RWPE2 (cell line): ENCODE measurements at places on chromosomes 13 and 19.

DNA sequence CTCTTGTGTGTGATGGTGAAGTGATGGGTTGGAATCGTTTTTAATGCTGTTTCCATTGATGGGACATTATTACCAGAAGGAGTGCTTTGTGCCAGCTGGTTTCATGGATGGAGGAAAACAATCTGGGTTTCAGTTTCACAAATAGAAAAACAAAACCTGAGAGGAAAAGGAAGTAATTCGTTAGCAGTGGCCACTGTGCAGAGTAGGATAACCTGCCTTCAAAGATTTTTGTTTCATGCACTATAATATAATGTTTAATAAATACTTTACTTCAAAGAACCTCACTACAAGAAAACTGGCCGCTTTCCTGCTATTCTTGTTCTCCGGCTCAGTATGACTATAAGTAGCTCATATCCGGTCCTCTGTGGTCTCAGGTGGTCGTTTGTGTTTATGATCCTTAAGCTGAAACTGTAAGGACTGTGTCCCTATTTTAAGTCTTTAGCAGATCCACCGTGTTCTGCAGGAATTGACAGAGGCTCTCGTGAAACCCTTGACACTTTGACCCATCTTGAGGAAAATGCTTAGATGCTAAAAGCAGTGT lies 104.7 kb downstream of the GGACT start:
- DNase-seq: no peak

DNA sequence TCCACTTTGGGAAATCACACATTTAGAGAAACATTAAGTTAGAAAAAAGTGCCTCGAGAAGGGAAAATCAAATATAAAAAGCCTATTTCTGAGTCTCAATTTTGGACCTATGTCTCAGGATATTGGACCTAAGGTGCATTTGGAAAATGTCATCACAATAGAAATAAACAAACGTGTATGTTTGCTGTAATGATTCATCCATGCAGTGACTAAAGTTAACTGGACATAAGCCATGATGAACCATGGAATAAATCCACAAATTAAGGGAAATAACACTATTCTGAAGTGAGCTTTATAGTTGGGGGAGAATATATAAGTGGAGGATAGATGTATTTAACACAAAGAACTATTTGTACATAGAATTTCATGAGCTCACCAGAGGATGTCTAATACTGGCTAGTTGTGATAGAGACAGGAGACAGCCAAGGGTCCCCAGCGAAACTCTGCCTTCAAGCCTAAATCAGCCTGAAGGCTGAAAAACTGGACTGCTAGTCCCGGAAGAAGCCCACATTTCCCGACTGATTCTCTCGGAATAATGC lies 963.3 kb upstream of the SPRY2 start:
- no peak for DNase-seq

GRCh38 chr13:26254583-26255111 lies 718 bp downstream of the CDK8 start:
- peak; percentile 53 for DNase-seq

- no peak for DNase-seq
Observed at GRCh38 chr19:8922591-8922990, 87.6 kb downstream of the MUC16 start.

DNA sequence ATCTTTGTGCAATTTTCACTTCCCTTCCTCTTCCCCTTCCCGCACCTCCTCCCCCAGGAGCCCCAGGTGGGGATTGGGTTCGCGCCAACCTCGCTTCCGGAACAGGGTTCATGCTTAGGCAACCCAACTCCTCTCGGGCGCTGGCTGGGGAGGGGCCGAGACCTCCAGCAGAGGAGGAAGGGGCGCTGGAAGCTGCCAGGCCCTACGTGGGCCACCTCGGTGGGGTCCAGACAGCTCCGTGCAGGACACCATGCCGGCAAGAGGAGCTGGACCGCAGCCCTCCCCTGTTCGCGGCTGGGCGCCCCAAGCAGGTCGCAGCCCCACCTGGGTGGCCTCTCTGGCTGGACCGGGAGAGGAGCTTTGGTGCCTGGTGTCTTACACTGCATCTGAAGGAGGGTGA lies 91.1 kb downstream of the SPACA7 start:
- DNase-seq: no peak

DNA sequence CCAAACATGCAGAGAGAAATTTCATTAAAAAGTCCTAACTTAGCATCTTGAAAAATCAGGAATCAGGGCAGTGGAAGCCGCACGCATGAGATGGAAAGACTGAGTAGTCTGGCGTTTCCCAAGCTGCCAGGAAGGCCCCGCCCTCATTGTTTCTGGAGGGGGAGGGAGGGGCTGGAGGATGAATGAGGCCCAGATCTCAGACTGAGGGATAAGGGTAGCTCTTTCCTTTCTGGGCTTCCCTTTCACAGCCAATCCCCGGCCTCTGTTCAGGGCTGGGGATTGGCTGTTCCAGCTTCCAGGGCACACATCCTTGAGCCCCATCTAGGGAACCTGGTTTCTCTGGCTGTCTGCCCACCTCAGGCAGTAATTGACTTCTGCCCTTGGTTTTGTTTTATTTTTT lies 7.3 kb downstream of the C19orf53 start:
- no peak for DNase-seq

DNA sequence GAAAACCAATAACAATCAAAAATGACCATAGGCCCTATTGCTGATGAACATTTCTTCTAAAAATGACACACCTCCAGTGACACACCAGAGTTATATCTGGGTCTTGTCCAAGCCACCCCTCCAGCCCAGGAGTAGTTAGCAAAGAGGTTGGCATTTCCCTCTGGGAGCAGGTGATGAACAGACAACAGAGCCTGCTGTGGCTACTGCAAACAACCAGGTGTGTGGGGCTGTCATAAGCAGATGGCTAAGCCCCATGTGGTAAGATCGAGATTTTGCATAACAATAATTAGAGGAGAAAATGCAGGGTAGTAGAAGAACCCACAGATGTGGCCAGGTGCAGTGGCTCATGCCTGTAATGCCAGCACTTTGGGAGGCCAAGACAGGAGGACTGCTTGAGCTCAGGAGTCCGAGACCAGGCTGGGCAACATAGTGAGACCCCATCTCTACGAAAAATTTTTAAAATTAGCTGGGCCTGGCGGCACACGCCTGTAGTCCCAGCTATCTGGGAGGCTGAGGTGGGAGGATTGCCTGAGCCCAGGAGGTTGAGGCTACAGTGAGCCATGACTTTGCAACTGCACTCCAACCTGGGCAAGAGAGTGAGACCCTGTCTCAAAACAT lies 5.0 kb downstream of the XRCC1 start:
- DNase-seq: no peak

DNA sequence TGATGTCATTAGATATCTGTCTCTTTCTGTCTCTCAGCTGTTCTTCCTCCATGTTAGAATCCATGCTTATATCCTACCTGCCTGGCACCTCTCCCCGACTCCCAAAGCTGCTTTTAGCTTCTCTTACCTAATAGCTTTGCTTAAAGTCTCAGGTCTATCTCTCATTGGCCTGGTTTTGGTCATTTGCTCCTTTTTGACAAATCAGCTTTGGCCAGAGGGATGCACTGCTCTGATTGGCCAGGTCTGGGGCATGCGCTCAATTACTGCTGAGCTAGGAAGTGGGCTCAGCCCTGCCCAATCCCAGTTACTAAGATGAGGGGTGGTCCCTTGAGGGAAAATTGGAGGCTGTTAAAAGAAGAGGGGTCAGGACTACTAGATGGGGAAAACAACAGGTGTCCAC lies 11.5 kb upstream of the CLASRP start:
- DNase-seq: no peak

DNA sequence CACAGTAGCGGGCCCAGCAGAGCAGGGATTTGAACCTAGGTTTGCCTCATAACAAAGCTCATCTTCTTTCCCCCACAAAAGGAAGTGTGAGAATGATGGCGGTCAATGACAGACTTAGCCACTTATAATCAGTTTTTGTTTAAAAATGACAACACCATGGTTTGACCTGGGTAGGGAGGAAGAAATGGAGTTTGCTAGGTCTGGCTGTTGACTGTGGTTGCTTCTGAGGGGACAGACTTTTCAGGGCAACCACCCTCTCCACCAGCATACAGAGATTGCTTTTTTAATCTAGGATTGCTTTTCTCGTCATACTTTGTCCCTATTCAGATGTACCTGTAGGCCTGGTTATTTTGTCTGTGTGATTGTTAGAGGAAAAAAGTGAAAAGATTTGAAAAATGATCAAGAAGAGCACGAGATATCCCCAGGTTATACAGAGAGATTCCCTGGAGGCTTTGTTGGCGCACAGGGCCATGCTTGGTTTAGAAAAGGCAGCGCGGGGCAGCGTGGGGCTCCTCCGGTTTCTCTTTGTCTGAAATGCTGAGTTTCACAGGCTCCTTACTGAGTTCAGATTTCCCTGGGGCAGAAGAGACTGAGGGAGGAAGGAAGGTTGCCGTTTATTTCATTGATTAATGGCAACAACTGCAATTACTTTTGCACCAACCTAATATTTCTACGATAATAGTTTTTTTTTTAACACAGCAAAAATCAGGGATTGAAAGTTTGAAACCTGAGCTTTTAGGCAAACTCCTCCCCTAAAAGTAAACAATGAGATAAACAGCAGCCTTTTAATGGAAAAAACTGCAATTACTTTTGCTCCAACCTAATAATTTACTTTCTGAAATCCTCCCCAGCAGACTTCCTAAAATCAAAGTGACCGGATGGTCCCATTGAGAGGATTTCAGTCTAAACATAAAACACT lies 97.0 kb upstream of the RNF113B start:
- no peak for DNase-seq

DNA sequence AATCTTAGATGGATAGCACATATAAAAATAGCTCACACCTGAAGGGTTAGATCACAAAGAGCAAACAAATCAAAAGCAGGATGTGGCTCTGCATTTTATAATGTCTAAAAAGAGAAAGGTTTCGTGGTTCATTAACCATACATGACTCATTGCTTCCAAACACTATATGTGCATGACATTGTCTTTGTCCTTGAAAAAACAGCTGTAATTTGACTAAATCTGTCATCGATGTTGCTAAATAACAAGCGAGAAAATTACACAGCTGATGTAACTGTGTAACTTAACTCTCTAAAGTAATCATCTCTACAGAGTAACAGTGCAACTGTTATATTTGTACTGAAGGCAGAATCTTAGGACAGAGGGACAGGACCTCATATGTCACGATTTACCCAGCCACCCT lies 383.1 kb upstream of the GPC6 start:
- DNase-seq: no peak

DNA sequence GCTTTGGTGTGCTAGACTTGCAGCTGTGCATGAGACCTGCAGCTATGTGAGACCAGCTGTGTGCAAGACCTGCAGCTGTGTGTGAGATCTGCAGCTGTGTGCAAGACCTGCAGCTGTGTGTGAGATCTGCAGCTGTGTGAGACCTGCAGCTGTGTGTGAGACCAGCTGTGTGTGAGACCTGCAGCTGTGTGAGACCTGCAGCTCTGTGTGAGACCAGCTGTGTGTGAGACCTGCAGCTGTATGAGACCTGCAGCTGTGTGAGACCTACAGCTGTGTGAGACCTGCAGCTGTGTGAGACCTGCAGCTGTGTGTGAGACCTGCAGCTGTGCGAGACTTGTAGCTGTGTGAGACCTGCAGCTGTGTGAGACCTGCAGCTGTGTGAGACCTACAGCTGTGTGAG lies 6.7 kb upstream of the DCUN1D2 start:
- DNase-seq: no peak

DNA sequence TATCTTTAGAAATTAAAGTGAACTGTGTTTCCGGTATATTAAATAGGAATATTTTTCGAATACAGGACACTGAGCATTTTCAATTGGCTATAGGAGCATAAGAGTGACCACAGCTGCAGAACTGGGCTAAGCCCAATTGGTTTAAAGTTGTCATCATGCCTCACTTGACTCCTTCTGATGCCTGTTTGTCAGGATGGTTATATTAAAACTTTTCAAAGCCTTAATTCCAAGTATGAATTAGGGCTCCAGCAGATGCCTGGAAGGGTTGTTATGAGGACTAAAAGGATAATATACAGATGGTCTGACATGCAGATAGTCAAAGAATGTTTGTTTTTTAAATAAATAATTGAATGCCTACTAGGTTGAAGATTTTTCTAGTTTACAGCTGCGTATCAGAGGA lies 100.0 kb downstream of the LMO7 start:
- DNase-seq: no peak

DNA sequence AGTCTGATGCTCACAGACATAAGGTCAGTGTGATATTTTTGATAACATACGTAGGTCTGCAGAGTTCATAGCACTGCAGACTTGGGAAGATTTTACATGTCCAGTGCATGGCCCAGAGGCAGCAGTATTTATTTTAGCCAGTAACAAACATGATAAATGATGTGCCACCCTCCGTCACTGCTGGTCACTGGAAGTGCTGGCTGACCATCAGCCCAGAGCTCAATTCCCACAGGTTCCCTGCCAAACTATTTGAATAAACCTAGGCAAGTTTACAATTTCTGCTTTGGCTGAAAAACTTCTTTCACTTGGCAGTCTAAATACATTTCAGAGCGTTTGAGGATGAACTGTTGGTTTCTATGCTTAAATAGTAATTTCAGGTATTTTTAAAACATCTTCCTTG lies 135.5 kb upstream of the EDNRB start:
- DNase-seq: no peak

- DNase-seq: no peak
Observed at GRCh38 chr13:106680796-106681472, 113.0 kb upstream of the ARGLU1 start.

- DNase-seq: no peak
Observed at GRCh38 chr19:29528946-29529645, 3.3 kb downstream of the VSTM2B start.

DNA sequence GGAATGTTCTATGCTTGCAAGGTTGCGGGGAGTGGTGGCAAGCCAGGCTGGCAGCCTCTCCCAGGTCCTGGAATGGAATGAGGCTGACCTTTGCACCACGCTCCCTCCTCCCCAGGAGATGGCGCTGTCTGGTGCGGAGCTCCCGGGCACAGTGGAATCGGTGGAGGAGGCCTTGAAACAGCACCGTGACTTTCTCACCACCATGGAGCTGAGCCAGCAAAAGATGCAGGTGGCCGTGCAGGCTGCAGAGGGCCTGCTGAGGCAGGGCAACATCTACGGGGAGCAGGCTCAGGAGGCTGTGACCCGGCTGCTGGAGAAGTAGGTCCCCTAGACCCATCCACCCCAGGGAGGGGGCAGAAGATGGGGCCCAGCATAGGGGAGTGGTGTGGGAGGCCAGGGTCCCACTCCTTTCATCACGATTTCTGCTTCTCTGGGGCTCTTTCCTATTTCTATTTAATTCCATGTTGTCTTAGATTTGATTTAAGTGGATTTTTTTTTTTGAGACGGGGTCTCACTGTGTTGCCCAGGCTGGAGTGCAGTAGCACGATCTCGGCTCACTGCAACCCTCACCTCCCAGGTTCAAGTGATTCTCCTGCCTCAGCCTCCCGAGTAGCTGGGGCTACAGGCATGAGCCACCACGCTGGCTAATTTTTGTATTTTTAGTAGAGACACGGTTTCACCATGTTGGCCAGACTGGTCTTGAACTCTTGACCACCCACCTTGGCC lies 53.2 kb upstream of the SHKBP1 start:
- DNase-seq: no peak

- no peak for DNase-seq
Observed at GRCh38 chr19:23440791-23441190, 45.5 kb upstream of the ZNF91 start.
